Uterine smooth muscle cell (primary cell): ENCODE measurements at places on chromosomes 7 and 10. TPM values are rescaled to one million over a fixed set of nuclear protein-coding genes. Genes with fewer than 3 reads are reported as not detected.

Gene CYP3A4
- not detected in 2 replicates for total RNA-seq

Gene SP8
- total RNA-seq = not detected in 2 replicates

Gene RADIL
- 0.50 and 1.1 TPM in 2 replicates for total RNA-seq

Gene LZTS2
- 76.6 and 86.4 TPM in 2 replicates for total RNA-seq

Gene SEMA3A
- 19.1 and 113 TPM in 2 replicates for total RNA-seq

Gene SPDYE5
- 0.11 and 0.12 TPM in 2 replicates for total RNA-seq

Gene MEOX2
- under 0.01 TPM in 2 replicates for total RNA-seq

Gene CLRN3
- not detected in 2 replicates for total RNA-seq

Gene ARHGAP22
- total RNA-seq = 85.7 and 130 TPM in 2 replicates

Gene C10orf105
- total RNA-seq = under 0.01 TPM in 2 replicates

Gene SLC39A12
- total RNA-seq = under 0.01 TPM in 1 of 2 replicates, not detected in the other

Gene FAM20C
- 35.9 and 44.6 TPM in 2 replicates for total RNA-seq

Gene FAM13C
- total RNA-seq = 0.11 and 0.50 TPM in 2 replicates

Gene ACTL6B
- not detected in 2 replicates for total RNA-seq

Gene WNT8B
- not detected in 2 replicates for total RNA-seq

Gene SLK
- 67.6 and 87.3 TPM in 2 replicates for total RNA-seq

Gene PRSS1
- total RNA-seq = not detected in 2 replicates

Gene UTF1
- 0.12 TPM in 1 of 2 replicates, not detected in the other for total RNA-seq

Gene FHIP2A
- total RNA-seq = 22.9 and 27.7 TPM in 2 replicates

Gene CPA2
- total RNA-seq = not detected in 2 replicates

Gene KCP
- 0.55 and 5.2 TPM in 2 replicates for total RNA-seq

Gene ZNF775
- total RNA-seq = 6.3 and 7.5 TPM in 2 replicates

Gene AMZ1
- 0.22 and 0.62 TPM in 2 replicates for total RNA-seq

Gene TMEM229A
- not detected in 2 replicates for total RNA-seq

Gene AP3M1
- 26.6 and 29.2 TPM in 2 replicates for total RNA-seq

Gene ZNF804B
- total RNA-seq = not detected in 2 replicates

Gene CAMK2B
- under 0.01 TPM in 1 of 2 replicates, not detected in the other for total RNA-seq

Gene LLCFC1
- not detected in 2 replicates for total RNA-seq

Gene CCL26
- 1.7 and 2.4 TPM in 2 replicates for total RNA-seq

Gene ADAM22
- total RNA-seq = 0.75 and 0.89 TPM in 2 replicates

Gene FMC1
- total RNA-seq = 8.0 and 8.9 TPM in 2 replicates

Gene FGFR2
- 0.44 and 1.7 TPM in 2 replicates for total RNA-seq

Gene RNF148
- total RNA-seq = 0.66 and 1.1 TPM in 2 replicates

Gene HOXA10
- 12.6 and 14.5 TPM in 2 replicates for total RNA-seq

Gene CASTOR2
- total RNA-seq = 7.2 and 9.5 TPM in 2 replicates

Gene SLC26A5
- not detected in 2 replicates for total RNA-seq

Gene SNX10
- total RNA-seq = 4.9 and 6.1 TPM in 2 replicates

Gene NXPH1
- total RNA-seq = not detected in 2 replicates

Gene EBF3
- 0.12 and 1.3 TPM in 2 replicates for total RNA-seq

Gene OR2A42
- under 0.01 TPM in 1 of 2 replicates, not detected in the other for total RNA-seq

Gene GATAD1
- total RNA-seq = 22.5 and 30.1 TPM in 2 replicates

Gene CCDC71L
- 73.1 and 89.2 TPM in 2 replicates for total RNA-seq

Gene MSRB2
- total RNA-seq = 13.3 and 16.7 TPM in 2 replicates

Gene SLIT1
- total RNA-seq = under 0.01 and 0.11 TPM in 2 replicates

Gene RNF32
- total RNA-seq = 1.2 and 2.0 TPM in 2 replicates

Gene RRP12
- total RNA-seq = 17.5 and 29.7 TPM in 2 replicates

Gene MEIG1
- not detected in 2 replicates for total RNA-seq

Gene LRIT1
- not detected in 2 replicates for total RNA-seq

Gene HOXA7
- total RNA-seq = 0.77 and 1.9 TPM in 2 replicates

Gene GRM8
- 0.11 TPM in 1 of 2 replicates, not detected in the other for total RNA-seq

Gene STEAP2
- 16.8 and 19.0 TPM in 2 replicates for total RNA-seq

Gene ERVW-1
- not detected in 2 replicates for total RNA-seq

Gene ANLN
- 46.6 and 194 TPM in 2 replicates for total RNA-seq

Gene LAMB1
- total RNA-seq = 208 and 292 TPM in 2 replicates

Gene CDH23
- total RNA-seq = under 0.01 and 0.12 TPM in 2 replicates
